ENCODE measurements at places on chromosomes 13 and 19.

GRCh38 chr19:24054044-24054935, 32.7 kb upstream of the ZNF254 start:
- peak; percentile 80 for DNase-seq

DNA sequence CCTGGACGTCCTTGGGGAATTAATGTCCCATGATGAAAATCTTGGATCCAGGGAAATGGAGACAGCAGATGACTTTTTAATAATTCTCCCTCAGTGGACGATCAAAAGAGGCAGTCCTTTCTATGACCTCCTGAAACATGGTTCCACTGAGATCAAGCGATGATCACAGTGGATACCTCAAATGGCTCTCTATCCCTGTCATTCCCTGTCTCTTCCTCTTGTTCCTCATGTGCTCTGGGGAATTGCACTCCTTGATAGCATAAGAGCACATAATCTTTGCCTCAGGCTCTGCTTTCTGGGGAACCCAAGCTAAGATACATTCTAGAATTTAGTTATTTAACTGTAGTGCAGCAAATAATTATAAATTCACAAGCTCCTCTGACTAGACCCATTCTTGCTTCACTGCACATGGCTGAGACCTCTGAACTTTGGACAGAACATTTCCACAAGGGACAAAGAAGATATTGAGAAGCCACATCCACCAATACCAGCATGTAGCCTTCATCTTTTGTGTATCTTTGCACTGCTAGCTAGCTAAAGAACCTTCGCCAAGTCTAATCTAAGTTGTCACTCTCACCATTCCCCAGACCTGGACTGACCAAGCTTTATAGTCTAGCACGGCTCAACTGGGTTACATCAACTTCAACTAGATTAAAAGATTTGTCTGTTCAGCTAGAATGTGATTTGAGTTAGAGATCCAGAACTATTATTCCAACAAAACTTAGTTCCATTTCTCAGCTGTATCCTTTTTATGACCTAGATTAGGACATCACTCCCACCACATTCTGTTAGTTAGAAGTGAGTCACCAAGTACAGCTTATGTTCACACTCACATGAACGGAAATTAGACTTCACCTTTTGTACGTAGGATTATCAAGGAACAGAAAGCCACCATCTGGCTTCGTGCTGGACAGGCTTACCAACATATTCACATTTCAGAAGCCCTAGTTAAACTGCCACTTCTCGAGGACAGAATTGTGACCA, 142.7 kb downstream of the SUCLA2 start:
- DNase-seq = peak; percentile 76

GRCh38 chr19:17060802-17061201, 14.4 kb downstream of the HAUS8 start:
- peak; percentile 33 for DNase-seq

DNA sequence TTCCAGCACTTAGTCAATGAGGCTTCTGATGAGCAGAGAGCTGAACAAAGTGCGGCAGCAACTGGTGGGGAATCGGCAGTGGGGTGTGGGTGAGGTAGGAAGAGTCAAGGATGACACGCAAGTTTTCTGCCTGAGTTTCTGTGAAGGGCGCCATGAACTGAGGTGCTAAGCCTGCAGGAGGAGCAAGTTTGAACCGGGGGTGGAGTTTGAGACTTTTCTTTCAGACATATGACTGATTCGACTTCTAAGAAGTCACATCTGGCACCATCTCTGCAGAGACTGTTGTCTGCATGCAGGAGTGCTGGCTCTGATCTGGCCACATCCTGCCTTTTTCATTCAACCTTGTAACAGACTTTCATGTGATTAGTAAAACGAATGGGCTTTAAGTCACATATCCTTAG, 14.8 kb upstream of the GPI start:
- no peak for DNase-seq

GRCh38 chr13:54198911-54199310, 1170.3 kb downstream of the OLFM4 start:
- DNase-seq = no peak
